Activated CD4-positive, CD25-positive, alpha-beta regulatory T cell (primary cell): ENCODE measurements at places on chromosomes 5 and 9.

- no peak for DNase-seq
Observed at GRCh38 chr9:133058550-133059320, 3.0 kb upstream of the CEL start.

GRCh38 chr5:57804505-57804904 is 321.9 kb upstream of the ACTBL2 start:
- DNase-seq, result no peak

DNA sequence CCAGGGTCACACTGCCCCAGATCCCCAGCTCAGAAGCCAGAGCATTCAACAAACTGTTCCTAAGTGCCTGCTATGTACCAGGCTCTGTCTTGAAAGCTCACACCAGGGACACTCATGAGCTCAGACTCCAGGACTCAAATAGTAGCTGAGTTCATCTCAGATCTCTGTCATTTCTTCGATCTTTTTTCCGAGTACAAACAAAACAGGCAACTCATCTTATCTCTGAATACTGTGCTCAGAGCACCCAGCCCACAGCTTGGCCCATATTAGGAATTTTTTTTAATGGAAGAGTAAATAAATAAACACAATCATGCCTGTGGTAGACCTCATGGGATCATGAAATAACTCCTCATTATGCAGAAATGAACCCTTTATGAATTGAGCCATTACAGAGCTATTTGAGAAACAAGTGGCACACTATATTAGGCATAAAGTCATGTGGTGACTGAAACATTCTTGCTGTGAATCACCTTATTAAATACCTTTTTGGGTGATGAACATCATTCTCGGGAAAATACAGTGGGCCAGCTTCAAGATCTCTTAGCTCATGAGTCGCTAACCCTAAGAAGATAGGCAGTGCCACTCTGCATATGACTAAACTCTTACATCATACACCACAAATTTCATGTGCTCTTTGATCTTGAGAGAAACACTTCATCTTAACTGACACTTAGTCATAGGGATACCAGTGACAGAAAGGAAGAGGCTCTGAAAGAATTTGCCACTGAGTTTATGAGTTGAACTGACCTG is 9.9 kb downstream of the SH3RF2 start:
- no peak for DNase-seq

GRCh38 chr5:95949810-95950209 is 11.8 kb downstream of the ELL2 start:
- no peak for DNase-seq

- DNase-seq, result no peak
Observed at GRCh38 chr9:126417043-126417442, 90.4 kb downstream of the MVB12B start.

DNA sequence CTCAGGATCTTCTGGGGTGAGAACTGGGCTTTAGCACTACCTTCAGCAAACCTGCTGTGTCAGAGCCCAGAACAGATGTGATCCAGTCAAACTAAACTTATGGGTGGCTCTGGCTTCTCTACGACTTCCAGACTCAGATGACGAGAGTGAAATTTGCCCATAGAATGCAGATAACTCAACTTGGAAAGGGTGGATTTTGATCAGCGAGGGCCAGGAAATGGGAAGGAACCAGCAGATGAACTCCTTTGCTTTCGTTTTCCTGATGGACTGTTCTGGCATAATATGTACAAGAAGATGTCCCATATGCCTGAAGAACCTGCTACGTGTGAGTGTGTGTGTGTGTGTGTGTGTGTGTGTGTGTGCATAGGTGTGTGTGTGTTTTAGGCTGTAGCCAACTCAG is 132.0 kb upstream of the MOCS2 start:
- DNase-seq, result no peak

DNA sequence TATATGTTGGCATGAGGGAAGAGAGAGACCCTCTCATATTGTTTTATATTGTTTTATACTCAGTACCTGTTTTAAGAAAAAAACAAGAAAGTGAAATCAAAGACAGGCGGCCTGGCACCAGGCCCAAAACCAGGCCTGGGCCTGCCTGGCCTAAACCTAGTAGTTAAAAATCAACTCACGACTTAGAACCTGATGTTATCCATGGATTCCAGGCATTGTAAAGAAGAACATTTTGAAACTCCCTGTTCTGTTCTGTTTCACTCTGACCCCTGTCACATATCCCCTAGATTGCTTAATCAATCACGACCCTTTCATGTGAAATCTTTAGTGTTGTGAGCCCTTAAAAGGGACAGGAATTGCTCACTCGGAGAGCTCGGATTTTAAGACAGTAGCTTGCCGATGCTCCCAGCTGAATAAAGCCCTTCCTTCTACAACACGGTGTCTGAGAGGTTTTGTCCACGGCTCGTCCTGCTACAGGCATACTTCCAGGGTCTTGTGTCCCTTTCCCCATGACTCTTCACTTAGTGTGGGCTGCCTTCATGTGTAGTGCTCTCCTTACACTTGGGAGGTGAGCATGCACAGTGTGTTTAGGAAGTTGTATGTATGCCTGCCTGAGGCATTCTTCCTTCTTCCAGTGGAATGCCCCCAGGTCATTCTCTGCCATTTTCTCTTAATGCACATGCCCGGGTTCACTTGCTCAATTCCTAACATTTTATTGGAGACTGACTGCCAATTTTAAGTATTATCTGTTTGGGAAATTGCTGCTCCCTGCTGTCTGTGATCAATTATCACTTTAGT is 17.8 kb downstream of the TBCA start:
- no peak for DNase-seq

DNA sequence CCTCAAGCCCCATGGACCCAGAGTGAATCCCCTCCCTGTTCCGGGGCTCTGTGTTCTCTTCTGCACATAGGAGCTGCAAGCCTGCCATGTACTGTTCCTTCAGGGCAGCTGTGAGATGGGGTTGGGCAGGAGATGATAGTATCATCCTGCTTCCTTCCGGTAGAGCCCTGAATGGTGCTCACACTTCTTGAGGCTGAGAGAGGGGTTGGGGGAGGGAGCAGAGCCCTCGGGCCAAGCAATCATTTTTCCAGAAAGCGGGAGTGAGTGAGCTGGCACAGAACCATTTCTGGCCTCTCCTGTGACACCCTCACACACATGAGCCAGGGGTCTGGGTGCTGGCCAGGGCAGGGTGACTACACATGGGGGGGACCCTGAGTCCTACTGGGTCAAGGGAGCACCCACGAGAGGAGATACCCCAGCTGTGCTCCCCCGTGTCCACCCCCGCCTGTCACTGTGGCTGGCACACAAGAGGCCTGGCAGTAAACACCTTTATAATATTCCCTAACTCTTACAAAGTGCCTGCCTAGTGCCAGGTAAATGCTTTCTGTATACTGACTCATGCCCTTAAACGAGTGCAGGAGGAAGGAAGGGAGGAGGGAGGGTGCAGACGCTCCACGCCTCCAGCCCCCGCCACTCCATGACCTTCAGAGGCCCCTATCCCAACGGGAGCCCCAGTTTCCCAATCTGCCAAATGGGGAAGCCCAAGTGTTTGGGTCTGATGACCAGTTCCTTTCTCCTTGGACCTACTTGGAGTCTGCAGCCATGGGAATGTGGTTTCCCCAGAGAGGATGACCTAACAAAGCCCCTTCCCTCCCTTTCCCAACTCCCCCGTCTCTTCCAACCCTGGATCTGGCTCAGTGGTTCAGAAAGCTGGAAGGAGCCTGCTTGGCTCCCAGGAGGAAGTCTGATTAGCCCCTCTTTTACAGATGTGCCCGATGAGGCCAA is 15.5 kb downstream of the AKNA start:
- DNase-seq, result no peak

DNA sequence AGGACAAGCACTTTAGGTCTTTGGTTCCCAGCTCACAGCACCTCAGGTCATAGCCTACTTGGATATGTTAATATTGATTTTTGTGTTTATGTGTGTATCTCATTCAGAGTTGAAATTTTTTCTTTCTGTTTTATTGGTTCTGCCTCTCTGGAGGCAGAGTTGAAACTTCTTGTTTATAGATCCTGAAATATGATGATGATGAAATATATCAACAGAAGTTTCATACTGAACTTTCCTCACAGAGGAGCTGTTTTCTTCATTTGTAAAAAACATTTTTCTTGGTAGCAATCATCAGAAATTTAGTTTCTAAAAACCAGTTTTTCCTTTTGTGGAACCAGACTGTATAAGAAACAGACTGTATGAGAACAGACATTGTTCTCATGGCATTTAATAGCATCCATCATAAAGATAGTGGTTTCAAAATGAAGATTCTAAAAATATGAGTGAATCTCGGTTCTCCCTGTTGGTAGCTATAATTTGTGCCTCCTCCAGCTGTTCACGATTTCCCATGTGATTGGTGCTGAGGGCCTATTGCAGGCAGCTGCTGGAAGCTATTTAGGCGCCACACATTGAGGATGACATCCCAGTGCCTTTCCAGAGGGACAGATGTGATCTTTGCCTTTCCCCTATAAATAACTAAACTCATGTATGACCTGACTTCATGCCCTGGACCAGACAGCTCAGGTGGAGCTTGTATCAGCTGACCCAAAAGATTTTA is 39.5 kb upstream of the CFAP157 start:
- DNase-seq, result no peak
